ENCODE measurements at places on chromosomes 5 and 9.

- no peak for DNase-seq
These were observed 15.3 kb downstream of the BICD2 start for GRCh38 chr9:92749071-92749933.

GRCh38 chr9:34169125-34169524 is 9.7 kb upstream of the UBAP1 start:
- DNase-seq: no peak

GRCh38 chr5:88555674-88556073 is 287.0 kb upstream of the TMEM161B start:
- no peak for DNase-seq

- DNase-seq: no peak
These were observed 76.6 kb downstream of the ARRDC3 start for GRCh38 chr5:91306497-91306896.

- DNase-seq: no peak
These were observed 99.8 kb upstream of the SPATA31C2 start for GRCh38 chr9:88237991-88238571.

- DNase-seq: no peak
These were observed 22.6 kb upstream of the NOTCH1 start for GRCh38 chr9:136568288-136569081.

DNA sequence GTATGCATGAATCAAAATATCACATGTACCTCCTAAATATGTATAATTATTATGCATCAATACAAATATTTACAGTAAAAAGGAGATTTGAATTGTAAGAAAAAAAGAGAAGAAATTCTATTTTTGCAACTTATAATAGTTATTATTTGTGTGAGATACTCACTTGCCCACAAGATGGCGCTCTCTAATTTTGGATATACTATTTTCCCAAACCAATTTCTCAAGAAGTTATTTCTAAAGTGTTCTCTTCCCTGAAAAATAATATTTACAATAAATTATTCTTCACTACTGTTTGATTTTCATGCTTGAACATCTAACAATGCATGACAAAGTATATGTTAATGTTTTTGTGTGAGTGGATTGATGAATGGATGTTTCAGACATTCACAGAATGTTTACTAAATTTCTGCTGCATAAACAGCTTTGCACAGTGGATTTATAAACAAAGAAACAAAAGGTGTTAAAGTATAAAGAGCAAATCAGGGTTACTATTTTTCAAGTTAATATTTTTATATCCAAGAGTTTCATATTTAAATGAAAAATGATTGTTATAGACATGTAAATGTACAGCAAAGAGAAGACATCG is 503.4 kb downstream of the PDE4D start:
- DNase-seq: peak; percentile 36

DNA sequence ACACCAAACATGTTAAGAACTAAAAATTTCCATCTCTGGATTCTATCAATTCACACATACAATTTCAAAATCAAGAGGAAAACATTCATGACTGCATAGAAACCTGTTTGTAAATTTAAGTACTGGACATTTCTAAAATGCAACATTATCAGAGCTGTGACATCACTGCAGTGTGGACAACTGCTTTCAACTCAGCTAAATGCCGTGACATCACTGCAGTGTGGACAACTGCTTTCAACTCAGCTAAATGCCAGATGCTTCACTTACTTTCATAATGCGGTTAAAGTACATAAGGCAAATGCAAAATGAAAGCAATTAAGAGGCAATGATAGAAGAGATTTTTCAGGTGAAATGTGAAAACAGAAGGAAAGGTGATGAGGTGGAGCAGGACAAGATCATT is 161.5 kb downstream of the ARL15 start:
- DNase-seq: peak; percentile 3

DNA sequence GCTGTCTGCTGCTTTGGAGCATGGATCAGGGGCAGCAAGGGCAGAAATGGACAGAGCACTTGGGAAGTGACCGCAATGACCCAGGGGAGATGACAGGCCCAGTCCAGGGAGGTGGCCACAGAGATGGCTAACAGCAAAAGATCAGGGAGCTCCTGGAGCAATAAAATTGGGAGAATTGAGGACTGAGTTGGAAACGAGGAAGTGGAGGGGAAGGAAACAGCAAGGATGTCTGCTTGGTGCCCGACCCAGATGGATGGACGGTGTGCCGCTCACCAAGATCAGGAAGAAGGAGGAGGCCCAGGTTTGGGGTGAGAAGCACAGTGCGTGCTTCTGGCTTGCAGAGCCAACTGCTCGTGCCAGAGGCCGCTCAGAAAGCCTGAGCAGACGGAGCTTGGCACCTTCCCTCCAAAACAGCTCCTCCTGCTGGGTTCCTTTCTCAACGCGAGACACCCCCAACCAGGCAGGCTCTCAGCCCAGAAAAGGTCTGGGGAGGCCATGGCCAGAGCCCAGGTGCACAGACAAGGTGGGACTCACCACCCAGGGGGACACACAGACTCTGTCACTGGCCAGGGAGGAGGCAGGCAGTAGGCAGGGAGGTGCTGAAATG is 1.7 kb upstream of the SLC34A1 start:
- DNase-seq: no peak

- no peak for DNase-seq
These were observed 6.1 kb downstream of the RICTOR start for GRCh38 chr5:39068099-39068498.

GRCh38 chr9:128770286-128771030 is 1.3 kb downstream of the ZER1 start:
- no peak for DNase-seq

- no peak for DNase-seq
These were observed 2.0 kb upstream of the GCNT4 start for GRCh38 chr5:75054134-75054930.

GRCh38 chr9:69317081-69317480 is 7.9 kb upstream of the ENTREP1 start:
- DNase-seq: no peak

DNA sequence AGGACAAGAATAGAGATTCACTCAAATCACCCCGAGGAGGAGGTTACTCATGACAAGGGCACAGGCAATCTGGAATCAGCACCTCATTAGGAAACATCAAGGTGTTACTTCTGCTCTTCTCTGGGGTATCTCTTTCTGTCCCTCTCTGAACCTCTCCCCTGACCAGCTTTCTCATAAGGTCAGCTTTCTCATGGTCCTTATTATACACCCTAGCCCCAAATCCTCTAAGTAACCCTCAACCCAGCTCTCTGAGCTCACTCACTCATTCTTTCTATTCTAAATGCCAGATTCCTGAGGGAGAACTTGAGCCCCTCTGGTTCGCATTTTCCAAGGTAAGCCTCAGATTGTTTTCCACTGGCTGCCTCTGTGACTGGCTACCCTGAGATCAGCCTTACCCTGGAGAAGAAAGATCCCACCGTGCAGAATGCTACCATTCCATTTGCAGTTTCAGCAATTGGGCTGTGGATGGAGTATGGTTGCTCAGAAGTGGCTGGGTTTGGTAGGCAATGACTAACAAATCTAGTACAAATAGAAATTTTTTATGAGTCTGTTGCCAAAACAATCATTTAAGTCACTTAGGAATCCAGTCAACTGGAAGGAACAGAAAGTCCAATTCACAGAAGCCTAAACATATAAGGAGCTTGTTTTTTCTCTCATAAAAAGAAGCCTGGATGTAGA is 9.0 kb upstream of the TIMD4 start:
- no peak for DNase-seq

DNA sequence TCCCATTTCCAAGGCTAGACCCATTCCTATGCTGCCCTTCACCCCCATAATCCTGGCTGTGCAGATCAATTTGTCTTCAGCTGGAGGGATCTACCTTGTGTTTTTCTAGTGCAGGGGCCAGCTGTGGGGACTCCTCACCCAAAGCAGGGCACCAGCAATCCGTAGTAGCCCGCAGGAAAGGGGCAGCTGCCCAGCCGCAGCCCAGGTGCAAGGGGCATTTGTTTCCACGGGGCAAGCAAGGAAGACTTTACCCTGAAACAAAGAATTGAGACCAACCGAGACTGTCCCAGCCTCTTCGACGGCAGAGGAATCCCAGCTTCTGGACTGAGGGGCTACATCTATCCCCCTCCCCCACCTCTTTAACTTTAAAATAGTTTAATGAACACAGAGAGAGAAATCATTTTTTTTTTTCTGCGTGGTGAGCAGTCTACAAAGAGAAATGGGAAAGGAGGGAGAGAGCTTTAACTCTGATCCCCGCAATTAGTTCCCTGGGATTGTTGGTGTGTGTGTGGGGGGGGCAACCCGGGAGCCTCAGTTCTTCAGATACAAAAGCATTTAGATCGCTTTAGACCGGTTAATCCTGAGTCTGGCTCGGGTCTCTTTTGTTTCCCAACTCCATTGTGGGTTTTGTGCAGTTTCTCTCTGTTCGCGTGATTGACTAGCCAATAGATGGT is 10.6 kb upstream of the LHX2 start:
- DNase-seq: no peak

DNA sequence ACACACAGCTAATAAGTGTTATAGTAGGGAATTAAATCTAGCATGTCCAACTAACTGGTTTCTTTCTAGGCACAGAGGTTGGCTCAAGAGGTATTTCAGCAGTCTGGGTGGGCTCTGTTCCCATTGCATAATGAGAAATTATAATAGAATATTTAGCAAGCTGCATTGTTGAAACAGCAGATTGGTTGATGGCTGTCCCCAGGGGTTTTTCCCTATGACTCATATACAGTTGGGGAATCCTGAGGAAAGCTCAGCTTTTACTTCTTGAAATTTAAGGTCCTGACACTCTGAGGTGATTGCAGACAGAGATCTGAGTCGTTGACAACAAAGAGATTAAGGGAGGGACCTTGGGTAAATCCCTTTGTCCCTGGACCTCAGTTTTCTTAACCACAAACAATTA is 38.3 kb upstream of the TNFSF8 start:
- DNase-seq: peak; percentile 94

GRCh38 chr5:32595118-32595517 is 9.8 kb downstream of the SUB1 start:
- DNase-seq: no peak
